ENCODE measurements at places on chromosomes 2 and 18.

DNA sequence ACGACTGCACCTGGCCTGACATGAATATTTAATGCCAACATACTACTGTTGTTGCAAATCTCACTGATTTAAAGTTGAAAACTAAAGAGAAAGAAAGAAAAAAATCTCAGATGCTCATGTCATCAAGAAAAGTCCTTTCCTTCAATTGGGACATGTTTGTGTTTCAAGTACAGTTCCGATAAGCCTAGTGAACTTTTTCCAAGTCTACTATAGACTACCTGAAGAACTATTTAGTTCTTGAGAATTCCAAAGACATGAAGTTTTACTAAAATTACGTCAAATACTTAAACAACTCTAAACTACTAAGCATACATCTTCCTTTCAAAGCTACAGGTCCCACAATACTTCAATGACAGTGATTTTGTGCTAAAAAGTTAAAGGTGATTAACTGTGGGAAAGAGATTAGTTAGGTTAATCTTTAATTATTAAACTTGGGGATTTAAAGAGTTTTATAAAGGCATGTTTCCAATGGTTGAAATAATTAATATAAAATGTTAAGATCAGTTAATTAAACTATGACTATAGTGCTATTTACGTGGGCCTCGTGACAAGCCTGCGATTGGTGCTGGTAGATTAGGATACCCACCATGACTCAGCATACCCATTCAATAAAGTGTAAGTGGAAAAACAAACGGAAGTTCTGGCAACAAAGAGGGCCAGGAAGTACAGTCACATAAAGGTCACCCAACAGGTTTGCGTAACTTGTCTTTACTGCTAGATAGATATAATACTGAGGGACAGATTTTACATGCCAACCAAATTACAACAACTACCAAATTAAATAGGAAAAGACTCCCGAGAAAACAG lies 55.5 kb downstream of the SEPTIN10 start:
- no peak for DNase-seq

DNA sequence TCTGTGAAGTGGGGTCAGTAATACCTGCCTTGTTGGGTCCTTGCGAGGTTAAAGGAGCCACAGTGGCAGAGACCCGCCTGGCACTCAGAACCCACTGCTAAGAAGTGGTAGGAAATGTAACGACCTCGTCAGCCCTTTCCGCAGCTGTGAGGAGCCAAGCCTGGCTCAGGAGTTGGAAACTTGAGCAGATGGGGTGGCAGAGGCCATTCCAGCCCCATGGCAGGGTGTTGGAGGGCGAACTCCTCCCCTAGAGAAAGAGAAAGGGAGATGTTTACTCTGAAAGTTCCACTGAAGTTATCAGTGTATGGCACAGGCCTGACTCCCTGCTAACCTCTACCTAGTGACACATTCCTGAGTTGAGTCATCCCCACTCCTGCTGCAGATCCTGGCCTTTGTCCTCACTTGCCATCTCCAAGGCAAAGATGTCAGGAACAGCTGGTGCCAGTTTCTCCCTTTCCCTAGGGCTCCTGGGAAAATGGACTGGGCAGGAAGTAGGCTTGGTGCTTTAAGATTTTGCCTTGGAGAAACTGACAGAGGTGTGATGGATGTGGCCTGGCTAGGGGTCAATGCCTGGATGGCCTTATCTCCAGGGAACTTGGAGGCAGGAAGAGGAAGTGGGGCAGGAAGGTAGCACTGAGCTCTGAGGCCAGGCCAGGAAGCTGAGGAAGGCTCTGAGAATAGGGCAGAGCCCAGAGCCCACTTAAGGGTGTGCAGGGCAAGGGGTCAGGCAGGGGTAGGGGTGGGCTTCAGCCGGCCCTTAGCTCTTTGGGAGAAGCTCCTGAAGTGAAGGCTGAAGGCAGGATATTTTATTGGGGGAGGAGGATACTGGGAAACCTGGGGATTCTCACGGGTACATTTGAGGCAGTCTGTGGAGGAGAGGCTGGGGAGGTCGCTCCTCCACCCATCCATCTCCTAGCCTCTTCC lies 888 bp downstream of the VAMP5 start:
- DNase-seq = no peak

DNA sequence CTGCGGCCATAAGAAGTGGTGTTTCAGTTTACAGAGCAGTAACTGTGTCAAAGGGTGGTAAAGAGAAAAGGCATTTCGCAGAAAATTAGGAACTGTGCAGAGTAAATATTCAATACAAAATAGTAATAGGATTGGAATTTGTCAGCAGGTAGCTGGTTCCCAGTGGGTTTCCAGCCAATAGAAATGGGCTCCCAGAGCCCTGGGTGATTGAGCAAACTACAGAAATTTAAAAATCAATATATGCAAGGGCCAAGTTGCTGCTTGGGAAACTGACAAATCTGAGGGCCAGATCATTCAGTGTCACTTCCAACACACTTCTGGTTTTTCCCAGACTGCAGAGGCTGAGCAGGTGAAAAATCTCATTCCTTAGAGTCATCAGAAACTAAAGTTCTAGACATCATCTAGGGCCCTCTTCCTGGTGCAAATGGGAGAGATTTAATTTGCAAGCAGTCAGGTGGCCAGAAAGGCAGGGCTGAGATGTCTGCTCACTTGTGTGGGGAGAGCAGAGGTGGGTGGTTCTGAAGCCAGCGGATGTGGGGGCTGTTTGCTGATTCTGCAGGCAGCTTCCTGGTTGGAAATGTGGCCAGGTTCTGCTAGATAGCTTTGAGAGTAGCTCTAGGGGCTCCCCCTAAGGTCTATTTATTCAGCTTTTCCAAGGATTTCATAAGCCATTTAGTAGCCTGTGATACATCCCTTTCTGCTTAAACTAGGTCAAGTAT lies 182.4 kb downstream of the NCK2 start:
- no peak for DNase-seq

DNA sequence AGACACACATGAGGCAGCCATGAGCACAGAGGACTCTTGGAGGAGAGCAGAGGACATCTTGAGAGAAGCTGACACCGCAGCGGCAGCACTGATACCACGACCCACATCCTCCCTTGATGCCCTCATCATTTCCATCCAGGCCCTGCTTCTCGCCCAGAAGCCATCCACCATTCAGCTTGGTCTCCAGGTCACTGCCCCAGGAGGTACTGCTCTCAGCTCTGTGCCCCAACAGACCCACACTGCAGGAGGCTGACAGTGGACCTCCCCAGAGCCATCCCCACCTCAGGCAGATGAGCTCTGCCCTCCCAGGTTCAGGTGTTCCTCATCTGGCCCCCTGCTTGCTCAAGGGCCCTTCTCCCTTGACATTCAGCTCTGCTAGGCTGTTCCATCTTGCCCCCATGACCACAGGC lies 74.9 kb downstream of the ACKR3 start:
- no peak for DNase-seq

DNA sequence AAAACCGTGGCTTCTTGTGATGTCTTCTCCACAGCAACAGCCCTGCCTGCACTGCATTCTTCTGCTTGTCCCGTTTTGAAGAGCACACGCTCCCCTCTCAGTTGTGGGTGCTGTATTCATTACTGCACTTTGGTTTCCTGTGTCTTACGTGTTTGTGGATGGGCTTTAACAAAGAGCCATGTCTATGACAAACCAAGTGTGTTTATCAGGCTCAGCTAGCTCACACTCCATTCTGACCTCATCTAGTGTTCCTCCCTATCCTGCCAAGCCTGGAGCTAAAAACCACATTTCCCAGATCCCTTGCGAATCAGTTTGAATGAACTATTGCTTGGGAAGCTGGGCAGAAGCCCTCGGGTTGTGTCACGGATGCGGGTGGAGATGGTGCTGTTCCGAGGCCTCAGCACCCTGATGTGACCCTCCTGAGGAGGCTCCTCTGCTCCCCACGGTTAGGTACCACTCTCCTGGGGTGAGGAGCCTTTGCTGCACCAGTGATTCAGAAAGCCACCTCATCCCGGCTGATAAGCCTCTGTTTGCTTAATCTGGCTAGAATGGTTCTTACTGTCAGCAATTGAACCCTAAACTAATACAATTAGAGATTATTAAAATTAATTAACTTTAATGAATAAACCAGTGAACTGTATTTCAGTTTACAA lies 116.5 kb downstream of the GALR1 start:
- no peak for DNase-seq

GRCh38 chr2:1626271-1626681 lies 118.0 kb downstream of the PXDN start:
- DNase-seq = no peak

- no peak for DNase-seq
Observed at GRCh38 chr2:9696731-9697130, 65.9 kb upstream of the YWHAQ start.

DNA sequence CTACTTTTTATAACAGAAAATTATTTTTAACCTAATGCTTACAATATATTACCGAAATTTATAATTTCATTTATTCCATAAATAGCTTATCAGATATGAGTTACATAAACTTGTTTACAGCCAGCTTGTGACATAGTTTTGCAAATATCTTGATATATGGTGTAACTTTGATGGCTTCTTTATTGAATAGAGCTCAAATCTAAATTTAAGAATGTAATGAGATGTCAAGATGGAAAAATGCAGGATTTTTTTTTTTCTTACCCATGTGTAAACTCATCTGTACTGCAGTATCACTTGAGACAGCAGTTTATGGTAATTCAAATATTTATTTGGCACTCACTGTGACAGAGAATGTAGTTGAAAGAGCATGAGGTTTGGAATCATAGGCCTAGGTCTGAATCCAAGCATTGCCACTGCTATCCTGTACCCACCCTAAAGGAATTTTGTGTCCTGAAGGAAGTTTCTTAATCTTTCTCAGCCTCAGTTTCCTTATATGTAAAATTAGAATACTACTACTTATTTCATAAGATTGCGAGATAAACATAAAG lies 3.8 kb downstream of the CREB1 start:
- no peak for DNase-seq

- DNase-seq = no peak
Observed at GRCh38 chr2:42941633-42942176, 149.3 kb upstream of the HAAO start.

GRCh38 chr2:26203906-26204305 lies 31.0 kb downstream of the GAREM2 start:
- no peak for DNase-seq

- no peak for DNase-seq
Observed at GRCh38 chr2:2570871-2571270, 239.8 kb upstream of the MYT1L start.

- no peak for DNase-seq
Observed at GRCh38 chr2:157419031-157419575, 24.8 kb downstream of the CYTIP start.

DNA sequence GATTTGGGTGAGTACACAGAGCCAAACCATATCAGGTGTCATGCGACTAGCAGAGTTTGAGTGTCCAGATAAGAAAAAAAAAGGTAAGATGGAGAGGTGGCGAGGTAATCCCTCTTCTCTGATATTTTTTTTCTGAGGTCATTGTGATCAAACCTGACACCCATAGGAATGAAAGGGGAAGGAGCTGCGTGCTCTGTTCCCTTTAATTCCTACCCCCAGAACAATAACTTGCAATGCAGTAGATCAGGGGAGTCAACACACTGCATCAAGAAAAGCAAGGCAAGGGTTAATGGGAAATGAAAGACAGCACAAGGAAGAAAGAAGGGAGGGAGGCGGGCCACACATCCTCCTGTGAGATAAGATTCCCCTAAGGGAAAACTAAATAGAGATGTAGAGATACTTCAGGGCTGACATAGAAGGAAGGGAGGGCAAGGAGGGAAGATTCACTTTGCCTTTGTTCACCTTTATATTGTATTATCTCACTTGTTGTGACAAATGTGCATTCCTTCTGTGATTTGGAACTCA lies 132.8 kb downstream of the CD226 start:
- DNase-seq = no peak

GRCh38 chr18:45542043-45542442 lies 73.2 kb upstream of the SLC14A2 start:
- DNase-seq = no peak

DNA sequence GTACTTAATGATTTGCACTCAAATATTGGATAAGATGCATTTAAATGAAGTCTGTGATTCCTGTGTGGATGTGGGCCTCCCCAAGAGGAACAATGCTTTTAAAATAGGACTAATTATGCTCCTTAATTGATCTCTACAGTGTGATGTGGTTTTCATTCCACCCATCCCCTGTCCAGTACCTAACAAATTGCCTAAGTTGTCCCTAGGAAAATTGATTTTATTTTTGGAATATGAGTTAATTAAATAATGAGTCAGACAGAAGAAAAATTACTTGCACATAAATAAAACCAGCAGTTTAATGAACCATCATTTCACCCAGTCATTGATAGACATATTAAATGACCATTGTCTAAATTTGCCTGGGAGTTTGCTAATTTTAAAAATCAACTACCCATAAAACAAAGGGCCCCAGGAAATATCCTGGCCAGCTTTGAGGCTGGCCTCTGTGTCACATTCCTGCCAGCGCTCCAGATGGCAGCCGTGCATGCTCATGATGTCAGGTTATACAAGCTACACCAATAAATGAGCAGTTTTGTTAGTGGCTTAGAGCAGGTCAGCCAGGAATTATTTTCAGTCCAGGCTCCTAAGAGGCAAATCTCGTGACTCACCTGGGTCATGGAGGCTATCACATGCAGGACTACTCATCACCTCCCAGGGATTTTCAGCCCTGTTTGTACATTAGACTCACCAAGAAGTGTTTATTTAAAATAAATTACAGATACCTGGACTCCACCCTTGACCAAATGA lies 31.9 kb downstream of the ABHD3 start:
- DNase-seq = peak; percentile 20

GRCh38 chr2:36650031-36650829 lies 46.3 kb upstream of the VIT start:
- no peak for DNase-seq

GRCh38 chr2:45712570-45712969 lies 61.1 kb downstream of the PRKCE start:
- no peak for DNase-seq

- peak; percentile 84 for DNase-seq
Observed at GRCh38 chr2:67215214-67216055, 181.7 kb upstream of the ETAA1 start.

DNA sequence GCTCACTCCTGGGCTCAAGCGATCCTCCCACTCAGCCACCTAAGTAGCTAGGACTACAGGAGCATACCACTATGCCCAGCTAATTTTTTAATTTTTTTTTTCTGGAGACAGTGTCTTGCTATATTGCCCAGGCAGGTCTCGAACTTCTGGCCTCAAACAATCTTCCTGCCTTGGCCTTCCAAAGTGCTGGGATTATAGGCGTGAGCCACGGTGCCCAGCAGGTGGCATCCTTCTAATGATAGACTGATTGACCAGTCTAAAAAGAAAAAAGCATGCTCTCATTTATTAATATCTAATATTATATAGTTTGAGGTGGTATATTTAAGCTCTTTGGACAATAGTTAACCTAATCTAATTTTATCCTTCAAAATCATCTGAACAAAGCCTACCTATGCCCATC lies 198.6 kb downstream of the CAMKMT start:
- no peak for DNase-seq

GRCh38 chr2:28532399-28532798 lies 36.5 kb downstream of the PLB1 start:
- DNase-seq = no peak

GRCh38 chr2:167398873-167399272 lies 510.6 kb downstream of the XIRP2 start:
- DNase-seq = no peak

DNA sequence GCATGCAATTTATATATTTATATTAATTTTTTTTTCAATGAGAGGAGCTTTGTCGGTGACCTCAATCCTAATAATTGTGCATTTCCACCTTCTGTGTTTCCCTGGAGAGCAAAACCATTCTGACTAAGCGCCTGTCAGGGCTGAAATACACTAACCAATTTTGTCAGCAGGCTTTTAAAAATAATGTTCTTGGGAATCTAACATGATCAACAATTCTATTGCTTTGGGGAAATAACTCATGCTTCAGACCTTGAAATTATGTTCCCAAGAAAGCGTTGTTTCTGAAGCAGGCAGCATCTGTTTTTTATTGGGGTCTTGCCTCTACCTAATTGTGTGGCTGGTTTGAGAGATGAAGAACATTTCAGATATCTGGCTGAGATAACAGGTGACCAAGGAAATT lies 129.1 kb upstream of the ALKAL2 start:
- DNase-seq = no peak

All from left kidney (tissue), 8 donors.